ENCODE measurements at places on chromosomes 12 and 14.

DNA sequence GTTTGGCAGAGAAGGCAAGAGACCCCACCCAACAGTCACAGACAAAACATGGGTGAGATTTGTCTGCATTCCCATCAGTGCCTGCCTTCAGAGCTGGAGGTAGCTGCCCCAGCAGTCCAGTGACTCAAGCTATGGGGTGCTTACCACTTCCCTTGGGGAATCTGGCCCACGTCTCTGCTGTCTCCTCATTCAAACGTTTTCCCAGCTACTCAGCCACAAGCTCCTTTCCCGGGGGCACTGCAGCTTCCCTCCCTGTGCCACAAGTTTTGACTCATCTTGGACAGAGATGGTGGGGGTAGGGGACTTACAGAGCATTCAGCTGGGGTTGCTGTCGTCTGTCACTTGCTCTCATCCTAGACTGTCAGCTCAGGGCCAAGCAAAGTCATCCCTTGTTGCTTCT is 66.6 kb downstream of the FBXL14 start:
- no peak for DNase-seq

DNA sequence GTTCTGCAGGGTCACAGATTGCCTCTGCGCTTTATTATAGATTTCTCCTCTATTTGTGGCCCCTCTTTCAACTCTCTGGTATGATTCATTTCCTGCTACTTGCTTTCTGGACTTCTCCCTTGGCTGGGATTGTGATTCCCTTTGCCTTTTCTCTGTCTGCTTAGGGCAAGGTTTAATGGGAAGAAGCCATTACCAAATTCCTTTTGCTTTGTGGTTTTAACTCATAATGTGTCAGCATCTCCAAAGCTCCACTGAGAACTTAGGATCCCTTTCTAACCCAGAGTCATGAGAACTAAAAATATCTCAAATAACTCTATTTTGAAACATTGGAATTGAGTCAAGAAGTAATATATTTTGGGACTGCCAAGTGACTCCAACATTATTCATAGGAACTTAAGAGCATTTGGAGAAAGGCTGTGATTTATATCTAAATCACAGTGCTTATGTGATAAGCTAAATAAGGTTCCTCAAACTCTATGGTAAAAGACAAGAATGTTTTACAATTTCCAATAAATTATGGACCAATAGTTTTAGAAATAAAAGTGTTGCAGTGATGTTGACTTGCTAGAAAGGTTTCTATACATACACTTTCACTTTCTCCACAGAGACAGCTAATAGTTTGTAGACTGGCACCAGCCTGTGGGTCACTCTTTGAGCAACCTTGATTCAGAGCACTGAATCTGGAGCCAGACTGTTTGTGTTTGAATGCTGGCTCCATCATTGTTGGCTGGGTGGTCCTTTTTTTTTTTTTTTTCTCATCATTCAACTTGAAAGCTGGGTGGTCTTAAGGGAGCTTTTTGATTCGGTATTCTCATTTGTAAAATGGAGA is 93.9 kb downstream of the DACT1 start:
- no peak for DNase-seq

DNA sequence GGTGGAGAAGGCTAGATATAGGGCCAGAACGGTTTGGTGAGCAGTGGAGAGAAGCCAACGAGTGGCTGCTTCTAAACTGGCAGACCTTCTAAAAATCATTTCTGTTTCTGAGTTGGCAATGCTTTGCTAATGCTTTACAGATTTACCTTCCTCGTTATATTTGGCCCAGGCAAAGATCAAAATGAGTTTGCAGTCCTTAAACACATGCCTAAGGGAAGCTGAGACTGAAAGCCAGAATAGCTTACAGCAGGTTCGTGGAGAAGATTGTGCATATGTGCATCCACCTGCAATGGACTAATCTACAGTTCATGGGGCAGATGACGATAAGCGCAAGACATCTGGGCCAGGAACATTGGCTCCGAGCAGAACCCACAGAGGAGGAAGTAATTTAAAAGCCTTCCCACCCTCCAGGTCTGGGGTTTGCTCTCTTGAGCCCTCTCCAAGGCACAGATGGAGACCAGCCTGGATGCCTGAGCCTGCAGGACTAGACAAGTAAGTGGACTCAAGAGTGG is 99.4 kb downstream of the NINJ2 start:
- no peak for DNase-seq

DNA sequence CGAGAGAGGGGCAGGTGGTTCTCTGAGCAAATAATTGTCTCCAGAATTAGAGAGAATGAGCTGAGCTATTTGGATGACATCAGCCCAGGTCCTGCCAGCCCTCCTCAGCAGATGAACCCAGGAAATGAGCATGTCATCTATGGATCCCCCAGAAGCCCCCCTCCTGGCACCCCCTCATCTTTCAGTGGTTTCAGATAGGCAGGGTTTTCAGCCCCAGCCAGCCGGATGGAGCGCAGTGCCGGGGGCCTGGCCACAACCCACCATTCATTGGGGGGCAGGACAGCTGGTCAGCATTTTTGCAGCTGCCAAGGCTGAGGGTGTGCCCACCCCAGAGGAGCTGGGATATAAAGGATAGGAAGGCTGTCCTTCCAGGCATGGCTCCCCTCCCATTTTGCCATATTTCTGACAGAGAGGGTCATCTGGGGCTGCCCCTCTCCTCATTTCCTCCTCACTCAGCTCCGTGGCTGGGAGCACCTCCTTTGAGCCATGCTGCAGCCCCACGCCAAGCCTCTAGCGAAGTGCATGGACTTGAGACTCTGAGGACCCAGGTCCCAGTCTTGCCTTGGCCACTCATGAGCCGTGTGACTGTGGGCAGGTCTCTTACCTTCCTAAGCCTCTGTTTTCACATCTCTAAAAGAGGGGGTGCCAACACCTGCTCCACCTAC is 6.0 kb upstream of the KRT71 start:
- DNase-seq = no peak

DNA sequence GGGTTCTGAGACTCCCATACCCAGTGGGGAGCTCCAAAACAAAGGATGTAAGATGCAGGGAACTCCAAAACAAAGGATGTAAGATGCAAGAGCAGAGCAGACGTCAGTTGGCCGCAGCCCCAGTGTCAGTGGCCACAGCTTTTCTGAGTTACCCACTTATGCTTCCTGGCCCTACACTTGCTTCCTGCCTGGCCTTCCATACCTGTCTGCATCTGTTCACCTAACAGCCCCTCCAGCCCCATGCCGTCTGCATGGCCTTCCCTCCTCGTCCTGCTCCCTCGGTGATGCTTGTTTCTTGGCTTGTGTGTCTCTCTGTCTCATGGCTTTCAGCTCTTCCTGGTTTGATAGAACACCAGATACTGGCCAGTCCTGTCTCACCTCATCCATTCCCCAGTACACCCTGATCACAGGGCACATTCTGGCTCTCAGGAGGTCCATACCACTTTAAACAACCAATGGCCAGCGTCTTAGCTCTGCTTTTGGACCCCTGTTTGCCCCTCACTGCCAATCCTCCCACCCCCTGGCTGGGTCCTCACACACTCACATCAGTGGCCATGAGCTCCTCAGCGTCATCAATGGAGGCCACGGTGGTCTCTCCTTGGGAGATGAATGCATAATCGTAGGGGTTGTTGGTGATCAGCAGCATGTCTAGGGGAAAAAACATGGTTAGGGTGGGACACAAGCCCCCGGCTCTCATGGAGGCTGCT is 5.3 kb downstream of the MYH7 start:
- DNase-seq = no peak

DNA sequence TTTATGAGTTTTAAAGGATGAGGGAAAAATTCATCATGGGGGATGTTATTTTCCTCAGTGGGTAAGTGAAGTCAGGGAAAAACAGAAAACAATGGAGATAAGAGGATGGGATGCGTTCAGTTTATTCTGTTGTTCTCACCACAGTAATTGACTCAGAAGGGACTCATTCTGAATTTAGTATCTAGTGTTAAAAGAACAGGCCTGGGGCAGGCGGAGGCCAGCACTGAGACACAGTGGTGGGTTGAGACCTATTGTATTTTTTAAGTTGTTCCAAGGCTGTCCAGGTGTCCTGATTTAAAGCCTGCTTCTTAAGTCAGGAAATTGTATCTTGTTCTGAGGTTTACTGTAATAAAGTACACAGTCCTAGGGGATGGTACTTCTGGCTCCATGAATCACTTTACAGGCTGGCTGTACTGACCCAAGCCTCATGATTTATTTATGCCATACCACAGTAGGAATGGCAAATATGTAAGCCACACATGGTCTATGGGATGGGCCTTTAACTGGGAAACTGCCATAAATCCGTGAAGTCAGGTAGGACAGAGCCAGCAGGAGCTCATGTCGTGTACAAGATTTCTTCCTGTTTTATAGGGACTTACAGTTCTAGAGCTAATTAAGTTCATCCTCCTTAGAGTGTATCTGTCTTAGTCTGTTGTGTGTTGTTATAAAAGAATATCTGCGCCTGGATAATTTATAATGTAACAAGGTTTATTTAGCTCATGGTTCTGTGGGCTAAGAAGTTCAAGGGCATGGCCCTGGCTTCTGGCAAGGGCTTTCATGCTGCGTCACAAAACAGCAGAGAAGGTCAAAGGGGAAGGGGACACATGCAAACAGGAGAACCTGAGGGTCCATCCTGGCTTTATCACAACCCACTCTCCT is 244.1 kb downstream of the FBXL14 start:
- no peak for DNase-seq

GRCh38 chr12:11652351-11653040 is 3.0 kb downstream of the ETV6 start:
- DNase-seq = no peak

DNA sequence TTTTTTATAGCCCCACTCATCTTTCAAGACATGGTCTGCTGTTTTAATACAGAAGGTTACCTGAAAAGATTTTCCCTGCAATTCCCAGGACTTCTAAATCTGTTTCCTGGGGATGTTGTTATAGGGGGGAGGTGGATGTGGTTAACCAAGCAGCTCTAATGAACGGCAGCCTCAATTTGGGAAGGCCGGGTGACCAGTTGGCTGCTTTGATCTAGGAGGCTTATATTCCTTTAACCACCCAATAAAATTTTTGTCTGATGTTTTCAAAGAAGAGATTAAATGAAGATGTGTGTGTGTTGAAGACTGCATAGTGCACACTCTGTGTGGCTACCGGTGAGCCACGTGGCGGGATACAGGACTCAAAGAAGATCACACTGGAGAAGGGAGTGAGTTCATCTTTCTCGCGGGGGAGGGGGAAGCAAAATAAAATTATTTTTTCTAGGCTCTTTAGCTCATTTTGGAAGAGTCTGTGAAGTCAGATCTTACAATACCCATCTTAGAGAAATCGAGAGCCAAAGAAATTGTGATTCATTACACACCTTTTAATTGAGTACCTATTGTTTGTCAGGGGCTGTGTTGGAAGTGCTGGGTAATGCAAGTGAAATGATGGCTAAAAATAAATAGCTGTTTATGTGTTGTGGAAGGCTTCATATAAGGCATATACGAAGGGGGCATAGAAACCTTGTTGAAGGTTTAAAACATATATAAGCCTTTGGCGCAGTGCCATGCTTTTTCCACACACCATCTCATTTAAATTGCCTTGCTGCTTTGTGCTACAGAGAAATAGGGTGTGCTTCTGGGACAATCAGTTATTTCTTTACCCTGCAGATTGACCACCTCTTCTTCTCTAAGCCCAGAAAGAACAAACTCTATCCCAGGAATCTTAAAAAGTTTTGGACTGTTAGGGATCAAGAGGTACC is 18.5 kb downstream of the ELK3 start:
- DNase-seq = no peak

- no peak for DNase-seq
Measured at GRCh38 chr14:73953731-73954130, 3.6 kb downstream of the COQ6 start.

DNA sequence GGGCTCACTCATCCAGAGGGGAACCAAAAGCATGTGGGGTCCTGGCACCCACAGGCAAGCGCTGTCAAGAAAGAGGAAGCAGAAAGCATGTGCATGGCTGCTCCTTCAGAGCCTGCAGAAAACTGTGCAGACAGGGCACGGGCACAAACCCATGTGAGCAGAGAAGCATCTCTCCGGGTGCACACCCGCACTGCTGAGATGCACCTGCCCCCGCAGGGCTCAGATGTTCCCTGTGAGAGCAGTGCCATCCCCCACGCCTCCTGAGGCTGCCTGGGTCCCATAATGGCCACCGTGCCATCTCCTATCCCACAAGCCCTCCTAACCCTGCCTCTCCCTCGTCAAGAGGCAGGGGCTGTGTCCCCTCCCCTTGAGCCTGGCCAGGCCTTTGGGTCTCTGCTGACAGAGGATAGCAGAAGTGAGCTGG is 32.3 kb upstream of the INF2 start:
- no peak for DNase-seq

DNA sequence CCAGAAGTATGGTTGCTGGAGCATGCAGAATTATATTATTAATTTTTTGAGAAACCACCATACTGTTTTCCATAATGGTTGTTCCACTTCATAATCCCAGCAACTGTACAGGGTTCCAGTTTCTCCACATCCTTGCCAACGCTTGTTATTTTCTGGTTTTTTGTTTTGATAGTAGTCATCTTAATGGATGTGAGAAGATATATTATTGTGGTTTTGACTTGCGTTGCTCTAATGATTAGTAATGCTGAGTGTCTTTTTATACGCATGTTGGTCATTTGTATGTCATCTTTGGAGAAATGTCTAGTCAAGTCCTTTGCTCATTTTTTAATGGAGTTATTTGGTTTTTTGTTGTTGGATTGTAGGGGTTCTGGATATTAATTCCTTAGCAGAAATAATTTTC is 58.1 kb downstream of the DAAM1 start:
- DNase-seq = no peak

GRCh38 chr12:71191509-71192196 is 33.9 kb upstream of the TSPAN8 start:
- DNase-seq = no peak

- DNase-seq = no peak
Measured at GRCh38 chr12:44225149-44225510, 389.2 kb downstream of the TMEM117 start.

GRCh38 chr12:52637299-52637698 is 14.7 kb downstream of the KRT2 start:
- DNase-seq = no peak

GRCh38 chr12:127064207-127064606 is 1202.8 kb upstream of the TMEM132C start:
- DNase-seq = no peak

DNA sequence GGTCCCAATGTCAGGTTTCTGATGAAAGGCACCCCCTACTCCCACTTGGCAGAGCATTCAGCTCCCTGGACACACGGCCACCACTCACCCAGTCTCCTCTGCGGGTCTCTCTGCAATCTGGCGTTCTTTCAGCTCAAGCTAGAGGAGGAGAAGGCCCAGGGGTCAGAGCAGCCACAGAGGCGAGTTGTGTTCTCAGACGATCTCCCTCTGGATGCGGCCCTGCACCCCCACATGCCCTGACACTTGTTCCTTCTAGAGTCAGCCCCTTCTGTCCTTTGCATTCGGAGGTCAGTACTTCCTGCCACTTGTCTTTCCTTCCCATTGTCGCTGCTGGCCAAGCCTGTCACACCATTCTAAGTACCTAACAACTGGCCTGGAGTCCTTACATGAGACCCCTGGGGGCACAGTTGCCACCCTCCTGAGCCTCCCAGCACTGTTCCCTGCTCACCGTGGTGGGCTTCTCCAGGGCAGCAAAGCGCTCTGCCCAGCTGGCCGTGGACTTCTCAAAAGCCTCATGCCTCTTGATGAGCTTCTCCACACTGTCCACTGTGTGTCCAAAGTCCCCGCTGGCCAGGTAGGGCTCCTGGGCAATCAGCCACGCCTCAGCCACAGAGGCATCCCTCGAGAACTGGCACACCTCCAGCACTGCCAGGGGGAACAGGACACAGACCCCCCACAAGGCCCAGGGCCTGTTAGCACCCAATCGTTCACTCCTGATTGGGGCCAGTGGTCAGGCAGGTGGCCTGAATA is 63.2 kb downstream of the PLEKHG3 start:
- DNase-seq = no peak
